Inflammatory macrophage (primary cell): ENCODE measurements at places on chromosomes 11 and 22.

DNA sequence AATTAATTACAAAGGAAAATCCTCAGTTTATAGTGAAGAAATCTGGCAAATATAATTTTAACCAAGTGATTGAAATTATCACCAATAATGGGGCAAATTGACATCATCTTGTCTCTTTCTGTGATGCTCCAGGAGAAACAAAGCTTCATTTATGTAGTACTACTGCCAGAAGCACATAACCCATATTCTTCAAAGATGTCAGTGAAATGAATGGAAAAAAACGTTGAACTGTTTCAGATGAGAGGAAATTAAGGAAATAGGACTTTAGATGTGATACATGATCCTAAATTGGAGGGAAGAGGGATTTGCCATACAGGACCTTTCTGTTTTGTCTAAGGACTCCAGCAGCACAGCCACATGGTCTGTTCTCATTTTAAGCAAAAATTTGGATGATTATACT is 57.6 kb downstream of the PPP6R3 start:
- no peak for DNase-seq

- DNase-seq, result no peak
Measured at GRCh38 chr11:44760917-44761550, 34.3 kb downstream of the TSPAN18 start.

GRCh38 chr11:105861225-105861624 is 160.8 kb downstream of the MSANTD4 start:
- DNase-seq, result no peak

DNA sequence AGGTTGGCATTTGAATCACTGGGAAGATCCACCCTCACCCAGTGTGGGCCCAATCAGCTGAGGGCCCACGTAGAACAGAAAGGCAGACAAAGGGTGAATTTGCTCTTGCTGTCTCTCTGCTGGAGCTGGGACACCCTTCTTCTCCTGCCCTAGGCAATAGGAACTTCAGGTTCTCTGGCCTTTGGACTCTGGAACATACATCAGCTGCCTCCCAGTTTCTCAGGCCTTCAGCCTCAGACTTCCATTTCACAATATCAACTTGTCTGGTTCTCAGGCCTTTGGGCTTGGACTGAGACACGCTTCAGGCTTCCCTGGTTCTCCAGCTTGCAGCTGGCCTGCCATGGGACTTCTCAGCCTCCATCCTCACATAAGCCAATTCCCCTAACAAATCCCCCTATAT is 14.7 kb upstream of the ASRGL1 start:
- no peak for DNase-seq

GRCh38 chr22:35554297-35554845 is 13.7 kb downstream of the RASD2 start:
- no peak for DNase-seq
